HuH-7.5 (cell line): ENCODE measurements at places on chromosomes 4 and X.

DNA sequence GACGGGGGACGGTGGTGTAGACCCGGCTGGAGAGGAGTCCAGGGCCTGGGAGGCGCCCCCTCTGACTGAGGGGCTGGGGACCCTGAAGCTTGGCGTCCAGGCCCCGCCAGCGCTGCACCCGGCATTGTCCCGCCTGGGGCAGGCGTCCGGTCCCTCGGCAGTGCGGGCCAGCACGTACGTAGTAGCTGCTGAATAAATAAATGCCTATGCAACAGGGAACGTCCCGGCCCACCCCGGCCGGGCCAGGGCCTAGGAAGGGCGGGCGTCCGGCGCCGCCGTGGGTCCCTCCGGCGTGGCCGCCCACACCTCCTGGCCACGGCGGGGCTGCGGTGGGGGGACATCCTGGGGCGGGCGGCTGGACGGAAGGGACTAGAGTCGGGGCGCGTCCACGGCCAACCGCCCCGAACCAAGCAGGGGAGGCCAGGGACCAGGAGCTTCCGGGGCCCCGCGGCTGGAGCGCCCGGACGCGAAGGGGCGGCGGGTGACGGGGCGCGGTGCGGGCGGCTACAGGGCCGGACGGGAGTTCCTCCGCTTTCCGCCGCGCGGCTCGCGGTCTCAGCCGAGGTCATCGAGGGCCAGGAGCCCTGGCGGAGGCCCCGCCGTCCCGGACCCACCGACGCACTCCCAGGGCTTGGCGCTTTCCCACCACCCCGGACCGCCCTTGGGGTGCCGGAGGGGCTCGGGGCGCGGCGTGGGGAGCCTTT lies 886 bp upstream of the WWC2 start:
- no peak for DNase-seq

- no peak for DNase-seq
Observed at GRCh38 chr4:149983931-149984330, 94.3 kb upstream of the DCLK2 start.

DNA sequence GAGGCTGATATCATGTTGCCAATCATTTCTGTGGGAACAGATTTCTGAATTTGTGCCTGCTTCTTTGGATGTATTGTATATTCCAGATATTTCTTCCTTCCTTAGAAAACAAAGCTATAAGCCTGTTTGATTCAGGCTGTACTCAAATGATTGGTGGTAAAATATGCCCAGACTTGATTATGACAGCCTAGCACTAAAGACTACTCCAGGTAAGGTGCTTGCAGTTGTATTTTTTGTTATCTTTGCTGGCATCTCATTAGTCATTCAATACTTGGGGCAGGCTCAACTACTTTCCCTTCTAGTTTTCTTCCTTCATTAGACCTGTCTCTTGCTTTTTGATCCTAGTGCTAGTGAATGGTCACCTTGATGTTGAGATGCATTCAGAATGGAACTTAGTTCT lies 90.6 kb downstream of the ZNF518B start:
- no peak for DNase-seq

DNA sequence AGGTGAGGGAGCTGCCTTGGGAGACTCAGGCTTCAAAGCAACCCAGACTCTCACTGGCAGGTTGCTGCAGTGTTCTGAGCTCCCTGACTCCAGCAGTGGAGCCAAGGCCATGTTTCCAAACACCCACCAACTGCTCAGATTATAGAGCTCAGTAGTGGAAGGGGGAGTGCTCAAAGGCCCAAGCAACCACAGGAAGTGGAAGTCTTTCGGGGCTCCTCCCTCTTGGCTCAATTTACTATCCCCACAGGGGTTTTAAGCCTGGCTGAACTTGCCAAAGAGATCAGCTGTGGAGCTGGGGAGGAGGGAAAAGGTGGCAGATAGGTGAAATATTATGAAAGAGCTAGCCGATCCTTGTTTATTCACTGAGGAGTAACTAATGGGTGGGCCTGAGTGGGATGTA lies 82.5 kb downstream of the HPRT1 start:
- DNase-seq: no peak

GRCh38 chrX:18828832-18829404 lies 121.5 kb downstream of the PPEF1 start:
- no peak for DNase-seq

- DNase-seq: no peak
Observed at GRCh38 chr4:21652508-21653231, 295.9 kb downstream of the KCNIP4 start.
